Epithelial cell of prostate (primary cell): ENCODE measurements at places on chromosomes 16 and 17.

DNA sequence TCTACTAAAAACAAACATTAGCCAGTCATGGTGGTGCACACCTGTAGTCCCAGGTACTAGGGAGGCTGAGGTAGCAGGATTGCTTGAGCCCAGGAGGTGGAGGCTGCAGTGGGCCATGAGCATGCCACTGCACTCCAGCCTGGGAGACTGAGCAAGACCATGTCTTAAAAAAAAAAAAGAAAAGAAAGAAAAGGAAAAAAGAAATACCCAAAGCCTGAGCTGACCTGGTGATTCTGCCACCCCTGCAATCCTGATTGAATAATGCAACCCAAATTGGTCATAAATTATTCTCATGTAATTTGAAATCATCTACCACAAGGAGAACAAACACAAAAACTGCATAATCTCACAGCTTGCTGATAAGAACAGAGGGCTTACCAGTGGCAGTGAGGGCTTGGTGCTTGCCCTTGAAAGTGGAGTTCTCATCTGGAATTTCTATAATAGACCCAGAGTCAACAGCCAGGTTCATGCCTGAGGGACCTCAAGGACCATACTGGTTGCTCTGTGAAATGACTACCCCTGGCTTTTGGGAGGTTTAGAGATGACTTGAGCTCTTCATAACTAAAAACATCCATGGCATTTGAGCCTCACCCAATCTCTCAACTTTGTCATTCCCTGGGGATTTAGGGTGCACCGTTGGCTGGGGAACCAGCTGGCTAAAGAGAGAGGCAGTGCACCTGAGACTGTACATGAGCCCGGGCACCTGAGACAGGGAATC is 35.4 kb upstream of the TMC5 start:
- DNase-seq = no peak

- DNase-seq = no peak
Measured at GRCh38 chr17:48513666-48514455, 16.9 kb downstream of the HOXB1 start.

- DNase-seq = no peak
Measured at GRCh38 chr17:67051837-67052236, 7.5 kb downstream of the CACNG1 start.

DNA sequence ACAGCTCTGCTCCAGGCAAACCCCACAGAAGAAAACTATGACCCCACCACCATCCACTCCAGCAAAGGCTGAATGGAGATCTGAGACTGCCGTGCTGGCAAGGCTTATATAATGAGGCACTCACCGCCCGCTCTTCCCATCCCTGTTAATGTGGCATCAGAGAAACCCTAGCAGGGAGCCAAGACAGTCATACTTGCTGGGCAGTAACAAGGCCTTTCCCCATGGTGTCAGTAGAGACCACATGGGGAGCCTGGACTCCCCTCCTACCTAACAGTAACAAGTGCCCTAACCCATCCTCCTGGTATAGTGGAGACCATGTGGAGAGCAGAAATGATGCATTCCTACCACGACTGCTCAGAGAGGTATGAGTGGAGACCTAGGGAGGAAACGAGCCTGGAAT is 235.2 kb downstream of the C16orf78 start:
- no peak for DNase-seq

DNA sequence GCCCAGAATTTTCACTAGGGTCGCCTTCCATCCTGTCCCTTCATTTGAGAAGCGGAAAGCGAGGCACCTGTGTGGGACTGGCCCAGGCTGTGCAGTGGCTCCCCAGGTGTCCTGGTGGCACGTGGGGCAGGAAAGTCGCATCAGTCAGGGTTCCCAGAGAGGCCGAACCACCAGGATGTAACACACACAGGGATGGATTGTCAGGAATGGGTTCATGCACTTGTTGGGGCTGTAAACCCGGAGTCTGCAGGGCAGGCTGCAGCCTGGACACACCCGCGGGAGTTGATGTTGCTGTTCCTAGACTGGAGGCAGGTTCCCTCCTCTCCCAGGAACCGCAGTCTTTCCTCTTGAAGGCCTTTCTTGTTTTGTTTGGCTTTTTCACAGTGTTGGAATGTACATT is 30.7 kb upstream of the RPTOR start:
- DNase-seq = no peak

DNA sequence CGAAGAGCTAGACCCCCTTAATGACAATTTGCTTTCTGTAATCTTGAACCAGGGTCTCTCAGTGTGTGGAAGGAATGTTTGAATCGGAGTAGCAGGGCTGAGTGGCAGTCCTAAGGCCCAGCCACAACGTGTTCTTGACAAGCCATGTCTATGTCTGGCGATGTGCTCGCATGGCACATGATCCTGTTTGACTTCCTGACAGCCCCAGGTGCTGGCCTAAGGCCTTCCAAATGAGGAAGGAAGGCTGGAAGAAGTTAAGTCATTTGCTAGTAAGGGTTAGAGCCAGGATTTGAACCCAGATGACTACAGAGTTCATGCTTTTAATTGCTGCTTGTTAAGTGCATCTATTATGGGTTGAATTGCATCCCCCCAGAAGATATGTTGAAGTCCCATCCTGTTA is 486.7 kb downstream of the MAF start:
- DNase-seq = no peak

DNA sequence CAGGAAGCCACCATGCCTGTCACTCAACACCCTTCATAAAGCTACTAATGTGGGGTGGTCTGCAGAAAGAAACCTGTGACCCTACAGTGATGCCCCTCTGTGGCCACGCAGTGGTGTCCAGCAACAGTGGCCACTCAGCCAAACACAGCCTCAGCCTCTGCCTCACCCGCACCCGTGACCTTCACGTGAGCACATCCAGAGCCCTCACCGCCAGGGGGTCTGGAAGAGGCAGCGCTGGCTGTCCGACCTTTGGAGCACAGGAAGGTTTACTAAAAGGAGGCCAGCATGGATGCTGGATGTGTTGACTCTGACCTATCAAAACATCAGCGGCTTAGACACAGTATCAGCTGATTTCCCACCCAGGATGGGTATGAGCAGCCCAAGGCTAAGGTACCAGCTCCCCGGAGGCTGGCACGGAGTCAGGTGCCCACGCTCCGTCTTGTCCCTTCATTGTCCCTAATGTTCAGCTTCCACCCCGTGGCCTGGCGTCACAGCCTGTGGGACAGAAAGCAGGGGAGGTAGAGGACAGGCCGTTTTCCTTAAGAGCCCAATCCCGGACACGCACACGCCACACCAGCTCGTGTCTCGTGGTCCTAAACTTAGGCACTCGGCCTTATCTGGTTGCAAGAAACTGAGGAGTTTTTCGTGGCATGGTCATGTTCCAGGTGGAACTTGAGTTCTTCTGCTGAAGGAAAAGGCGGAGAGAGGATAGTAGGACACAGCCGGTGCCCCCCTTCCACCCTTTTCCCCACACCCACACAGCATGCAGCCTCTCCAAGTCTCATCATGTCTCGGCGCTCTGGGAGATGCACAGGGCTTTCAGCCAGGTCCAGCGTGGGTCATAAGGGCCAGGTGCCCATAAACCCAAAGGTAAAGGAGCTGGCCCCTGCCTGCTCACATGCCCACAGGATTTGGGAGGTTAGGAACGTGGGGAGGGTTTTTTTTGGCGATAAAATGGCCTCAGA is 49.7 kb upstream of the ENDOV start:
- DNase-seq = no peak
